ENCODE measurements at places on chromosomes 3 and 15.

GRCh38 chr3:52090933-52091468, 34.6 kb upstream of the DUSP7 start:
- no peak for DNase-seq

DNA sequence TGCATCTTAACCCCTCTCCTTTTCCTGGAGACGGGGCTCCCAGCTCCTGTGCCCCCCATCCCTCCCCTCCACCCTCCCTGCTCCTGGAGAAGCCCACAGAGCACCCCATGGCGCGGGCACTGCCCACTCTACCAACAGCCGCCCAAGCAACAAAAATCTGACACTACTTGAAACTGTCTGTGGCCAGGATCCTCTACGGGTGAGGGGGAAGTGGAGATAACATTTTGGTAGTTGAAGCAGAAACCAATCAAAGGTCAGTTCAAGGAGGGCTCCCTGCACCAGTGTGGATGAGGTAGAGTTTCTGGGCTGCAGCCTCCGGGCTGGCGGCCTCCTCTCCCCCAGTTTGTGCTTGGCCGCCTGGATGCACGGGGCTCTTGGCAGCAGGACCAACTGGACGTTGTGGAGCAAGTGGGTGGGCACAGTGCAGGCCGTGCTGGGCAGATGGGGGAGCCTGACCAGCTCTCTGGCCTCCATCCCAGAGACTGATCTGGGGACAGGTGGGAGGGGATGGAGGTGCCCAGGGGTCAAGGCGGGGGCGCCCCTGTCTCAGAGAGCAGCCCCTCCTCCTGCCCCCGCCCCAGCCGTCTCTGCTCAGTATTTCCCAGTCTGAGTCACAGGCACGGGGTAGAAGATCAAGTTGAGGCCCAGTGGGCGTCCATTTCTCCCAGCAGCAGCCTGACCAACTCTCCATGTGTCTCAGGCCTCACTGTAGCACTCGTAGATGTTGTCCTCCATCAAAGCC, 12.8 kb downstream of the H1-8 start:
- no peak for DNase-seq

DNA sequence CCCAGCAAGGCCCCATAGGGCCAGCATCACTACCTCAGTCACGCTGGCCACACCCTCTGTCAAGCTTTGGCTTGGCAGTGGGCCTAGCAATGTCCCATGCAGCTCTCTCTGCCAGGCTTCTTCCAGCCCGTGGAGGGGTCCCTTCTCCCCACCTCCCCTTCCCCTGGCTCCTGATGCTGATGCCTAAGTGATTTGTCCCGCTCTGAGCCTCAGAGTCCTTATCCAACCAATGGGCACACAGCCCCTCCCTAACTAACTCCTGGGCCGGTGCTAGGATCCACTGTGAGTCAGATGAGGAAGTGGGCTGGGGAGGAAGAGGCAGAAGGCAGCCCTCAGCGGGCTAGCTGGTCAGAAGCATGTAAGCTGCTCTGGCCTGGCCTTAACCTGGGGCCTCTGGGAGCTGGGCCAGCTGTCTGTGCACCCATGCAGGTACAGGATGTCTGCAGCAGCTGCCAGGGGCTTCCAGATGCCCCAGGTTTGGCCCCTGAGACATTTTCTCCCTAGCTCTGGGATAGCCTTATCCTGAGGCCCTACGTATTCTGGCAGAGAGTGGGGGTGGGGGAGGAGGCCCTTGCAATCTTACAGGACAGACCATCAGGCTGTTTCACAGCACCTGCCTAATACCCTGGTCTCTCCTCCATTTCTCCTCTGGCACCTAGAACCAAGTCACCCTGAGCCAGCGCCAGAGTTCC, 740 bp upstream of the ZBTB47 start:
- DNase-seq = no peak

DNA sequence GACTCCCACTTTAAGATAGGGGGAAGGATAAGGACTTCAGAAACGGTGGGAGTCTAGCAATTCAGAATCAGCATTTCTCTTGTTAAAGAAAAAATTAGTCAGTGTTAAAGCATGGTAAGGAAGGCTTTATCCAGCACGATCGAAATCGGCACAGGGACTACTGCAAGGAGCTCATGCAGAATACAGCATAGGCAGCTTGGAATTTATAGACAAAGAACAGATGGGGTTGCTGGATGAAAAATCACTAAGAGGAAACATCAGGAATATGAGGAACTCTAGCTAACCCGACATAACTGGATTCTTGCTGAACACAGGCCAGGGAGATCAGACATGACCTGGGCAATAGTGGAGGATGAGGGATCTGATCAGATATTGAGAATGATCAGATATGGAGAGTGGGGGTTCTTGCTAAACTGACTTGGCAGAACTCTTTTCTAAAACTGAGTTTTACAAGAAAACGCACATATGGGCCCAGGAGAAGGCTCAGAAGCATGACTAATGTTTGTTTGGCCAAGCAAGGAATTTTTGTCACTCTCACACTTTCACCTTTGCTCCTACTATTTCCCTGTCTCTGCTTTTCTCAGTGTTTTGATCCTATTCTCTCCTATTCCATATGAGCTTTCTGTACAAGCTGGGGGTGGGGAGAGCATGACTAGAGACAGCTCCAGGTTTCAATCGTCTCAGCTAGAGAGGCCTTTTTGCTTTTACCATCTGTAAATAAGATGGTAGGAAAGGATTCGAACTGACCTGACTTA, 3.9 kb upstream of the PLCH1 start:
- no peak for DNase-seq

GRCh38 chr3:42515391-42515916, 13.0 kb downstream of the VIPR1 start:
- DNase-seq = no peak
